ENCODE measurements at places on chromosomes 3 and 15.

DNA sequence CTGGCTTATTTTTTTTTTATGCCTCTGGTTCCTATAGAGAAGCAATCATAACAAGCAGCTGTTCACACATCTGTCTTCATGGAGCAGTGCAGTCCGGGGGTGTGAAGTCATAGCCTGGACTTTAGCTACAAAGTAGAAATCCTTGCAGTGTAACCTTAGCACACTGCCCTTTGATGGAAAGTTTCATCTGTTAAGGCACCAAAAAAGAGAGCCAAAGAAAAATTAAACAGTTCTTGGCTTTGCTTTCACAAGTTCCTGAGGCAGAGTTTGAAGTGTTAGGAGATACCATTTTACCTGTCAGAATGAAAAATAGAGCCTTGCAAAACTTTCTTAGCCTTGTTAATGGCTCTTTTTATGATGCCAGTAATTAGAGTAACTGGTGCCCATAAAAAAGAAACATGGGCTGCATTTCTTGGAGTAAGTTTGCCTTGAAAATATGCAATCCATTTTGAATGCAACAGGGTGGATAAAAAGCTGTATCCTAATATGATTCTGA is 84.1 kb downstream of the PIK3R4 start:
- no peaks in the 10 kb centered on the region for H3K27me3 ChIP-seq
- no peak overlapping the region for H3K27ac ChIP-seq
- no peaks in the 10 kb centered on the region for H3K4me1 ChIP-seq
- no peaks in the 10 kb centered on the region for H3K36me3 ChIP-seq
- DNase-seq, result no peak
- H3K4me3 ChIP-seq, result no peak overlapping the region

- no peaks in the 10 kb centered on the region for H3K36me3 ChIP-seq
- H3K27ac ChIP-seq, result no peak overlapping the region
These were observed 261.3 kb downstream of the TBC1D5 start for GRCh38 chr3:17481116-17481515.

GRCh38 chr15:29862271-29862670 is 40.0 kb upstream of the TJP1 start:
- peaks cover 10% of the 10 kb centered on the region for H3K4me1 ChIP-seq
- DNase-seq, result peak; percentile 53
- no peaks in the 10 kb centered on the region for H3K27me3 ChIP-seq
- no peak overlapping the region for H3K4me3 ChIP-seq
- no peak overlapping the region for H3K27ac ChIP-seq

DNA sequence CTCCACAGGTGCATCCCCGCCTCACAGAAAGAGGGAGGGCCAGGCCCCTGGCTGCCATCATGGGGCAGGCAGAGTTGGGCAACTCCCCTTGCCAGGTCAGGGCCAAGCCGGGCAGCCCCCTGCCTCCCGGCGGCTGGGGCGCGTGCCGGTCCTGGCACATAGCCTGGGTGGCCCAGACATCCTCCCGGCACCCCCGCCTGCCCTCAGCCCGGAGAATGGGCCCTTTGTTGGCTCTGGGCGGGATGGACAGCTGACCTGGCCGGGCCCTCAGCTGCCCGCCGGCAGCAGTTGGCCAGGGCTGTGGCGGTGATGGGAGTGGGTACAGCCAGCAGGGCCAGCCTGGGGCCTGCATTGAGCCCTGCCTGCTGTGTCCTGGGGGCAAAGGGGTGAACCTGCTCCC is 16.5 kb downstream of the PLXNA1 start:
- H3K4me1 ChIP-seq, result peaks cover 20% of the 10 kb centered on the region
- H3K27ac ChIP-seq, result no peak overlapping the region
- peaks cover 16% of the 10 kb centered on the region for H3K36me3 ChIP-seq
- DNase-seq, result no peak
